ENCODE measurements at places on chromosomes 5 and 9.

DNA sequence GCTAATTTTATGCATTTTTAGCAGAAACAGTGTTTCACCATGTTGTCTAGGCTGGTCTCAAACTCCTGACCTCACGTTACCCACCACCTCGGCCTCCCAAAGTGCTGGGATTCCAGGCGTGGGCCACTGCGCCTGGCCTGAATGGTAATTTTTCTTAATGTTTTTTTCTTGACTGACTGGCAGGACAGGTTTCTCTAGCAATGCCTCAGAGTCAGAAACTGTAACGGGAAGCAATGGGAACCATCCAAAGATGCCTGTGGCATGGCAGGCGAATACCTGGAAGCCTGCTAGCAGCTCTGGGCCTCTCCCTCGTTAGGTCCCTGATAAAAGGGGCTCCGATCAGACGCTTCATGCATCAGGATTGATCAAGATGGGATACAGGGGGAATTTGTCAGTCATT is 639.2 kb downstream of the NR2F1-AS1 start:
- DNase-seq: no peak

- DNase-seq: no peak
Measured at GRCh38 chr5:14977058-14977685, 105.6 kb upstream of the ANKH start.

GRCh38 chr5:89343666-89344065 is 460.7 kb upstream of the MEF2C start:
- no peak for DNase-seq

- DNase-seq: no peak
Measured at GRCh38 chr9:98175028-98175569, 17.3 kb downstream of the CORO2A start.

GRCh38 chr5:127077366-127077765 is 4.1 kb upstream of the C5orf63 start:
- DNase-seq: no peak

DNA sequence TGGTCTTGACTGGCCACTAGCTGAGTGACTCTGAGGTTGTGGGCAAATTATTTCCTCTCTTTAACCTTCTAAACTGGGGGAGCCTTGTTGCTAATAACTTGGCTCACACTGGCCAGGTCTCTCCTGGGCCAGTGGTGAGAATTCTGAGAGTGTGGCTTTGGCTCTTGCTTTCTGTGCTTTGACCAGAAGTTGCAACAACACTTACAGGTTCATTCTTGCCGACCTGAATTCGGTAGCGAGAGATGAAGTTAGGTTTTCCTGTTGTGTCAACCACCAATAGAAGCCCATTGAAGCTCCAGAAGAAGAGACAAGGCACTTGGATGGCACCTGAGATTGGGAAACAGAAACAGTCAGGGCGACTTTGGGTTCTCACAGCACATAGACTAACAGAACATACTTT is 19.8 kb downstream of the FAXDC2 start:
- DNase-seq: no peak

DNA sequence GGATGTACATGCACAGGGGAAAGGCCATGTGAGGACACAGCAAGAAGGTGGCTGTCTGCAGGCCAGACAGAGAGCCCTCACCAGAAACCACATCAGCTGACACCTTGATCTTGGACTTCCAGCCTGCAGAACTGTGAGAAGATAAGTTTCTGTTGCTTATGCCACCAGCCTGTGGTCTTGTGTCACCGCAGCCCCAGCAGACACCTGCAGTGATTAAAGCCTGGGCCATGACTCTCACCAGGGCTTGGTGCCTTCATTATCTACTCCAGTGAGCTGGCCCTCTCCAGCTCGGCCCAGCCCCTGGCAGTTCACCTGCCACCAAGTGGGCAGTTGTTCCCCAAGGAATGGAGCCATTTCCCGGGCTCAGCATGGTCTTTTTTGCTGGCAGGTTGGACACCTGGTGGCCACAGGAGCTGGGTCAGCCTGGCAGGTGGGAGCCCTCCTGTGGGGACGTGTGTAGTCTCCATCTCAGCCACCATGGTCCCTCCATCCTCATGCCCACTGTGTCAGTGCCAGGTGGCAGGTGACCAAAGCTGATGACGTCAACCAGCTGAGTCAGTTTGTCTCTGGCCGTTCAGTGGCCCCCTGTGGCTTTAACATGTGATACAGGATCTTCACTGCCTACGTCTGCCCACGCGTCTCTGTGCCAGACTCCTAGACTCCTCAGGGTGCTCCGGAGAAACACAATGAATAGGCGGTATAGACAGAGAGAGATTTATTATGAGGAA is 99.9 kb upstream of the PPP1R26 start:
- no peak for DNase-seq

GRCh38 chr5:2675548-2675947 is 75.9 kb downstream of the IRX2 start:
- no peak for DNase-seq

GRCh38 chr5:142685418-142686209 is at the start of gene FGF1:
Gene FGF1 (minus strand): TSS chr5:142686090. CDS start chr5:142614127, 71,963 bp downstream.
- DNase-seq: peak; percentile 86

- DNase-seq: no peak
Measured at GRCh38 chr5:40834391-40834848, 602 bp downstream of the RPL37 start.

DNA sequence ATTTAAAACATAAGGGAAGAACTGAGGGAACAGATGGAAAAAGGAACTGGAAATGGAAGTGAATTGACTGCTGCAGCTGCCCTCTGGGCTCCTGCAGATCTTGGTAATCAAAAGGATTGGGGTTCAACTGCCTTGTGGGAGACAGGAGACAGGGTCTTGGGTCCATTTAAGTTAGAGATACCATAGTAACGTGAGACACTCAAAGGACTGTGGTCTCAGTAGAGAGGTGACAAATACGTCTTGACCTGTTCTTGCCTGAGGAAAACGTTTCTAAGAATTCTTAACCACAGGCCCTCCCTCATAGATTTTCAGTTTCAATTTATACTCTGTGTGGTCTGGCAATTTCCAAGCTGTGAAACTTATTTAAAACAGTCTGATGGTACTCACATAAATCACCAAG is 100.8 kb upstream of the DHFR start:
- no peak for DNase-seq

DNA sequence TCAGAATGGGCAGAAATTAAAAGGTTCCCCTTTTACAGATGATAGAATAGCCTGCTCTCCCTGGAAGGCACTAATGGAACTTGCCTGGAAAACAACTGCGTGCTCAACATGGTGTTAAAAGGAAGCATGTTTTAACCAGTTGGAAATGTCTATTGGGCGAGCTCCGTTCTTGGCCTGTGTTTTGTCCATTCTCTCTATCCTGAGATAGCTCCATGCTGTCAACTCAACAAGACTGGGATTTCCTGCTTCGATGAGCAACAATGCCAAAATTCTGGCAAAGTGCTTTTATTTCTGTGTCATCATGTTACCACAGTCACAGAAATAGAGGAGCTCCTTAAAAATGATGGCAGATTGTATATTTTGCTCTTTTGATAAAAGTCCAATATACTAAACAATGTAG is 198.3 kb downstream of the PLK2 start:
- DNase-seq: no peak

- no peak for DNase-seq
Measured at GRCh38 chr5:132204371-132205135, 23.1 kb downstream of the P4HA2 start.

- no peak for DNase-seq
Measured at GRCh38 chr5:151810897-151811296, 39.1 kb downstream of the G3BP1 start.

- no peak for DNase-seq
Measured at GRCh38 chr5:82100303-82101077, 128.7 kb downstream of the ATG10 start.

DNA sequence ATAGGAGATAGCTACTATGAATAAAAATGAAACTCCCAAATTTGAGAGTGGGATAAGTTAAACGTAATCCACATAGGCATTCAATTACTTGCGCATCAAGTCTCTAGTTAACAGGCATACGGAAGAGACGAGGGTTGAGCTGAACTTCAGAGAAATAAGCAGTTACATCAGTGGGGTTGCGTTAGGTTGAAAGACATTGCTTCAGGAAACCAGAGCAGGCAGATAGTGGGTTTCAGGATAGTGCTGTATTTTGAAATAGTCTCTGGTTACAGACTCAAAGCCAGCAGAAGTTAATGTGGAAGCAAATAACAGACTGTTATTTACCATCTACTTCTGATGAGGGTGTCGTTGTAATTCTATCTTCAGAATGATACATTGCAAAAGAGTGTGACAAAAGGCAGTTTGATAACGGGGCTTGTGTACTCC is 533.4 kb downstream of the PDE4D start:
- DNase-seq: no peak

DNA sequence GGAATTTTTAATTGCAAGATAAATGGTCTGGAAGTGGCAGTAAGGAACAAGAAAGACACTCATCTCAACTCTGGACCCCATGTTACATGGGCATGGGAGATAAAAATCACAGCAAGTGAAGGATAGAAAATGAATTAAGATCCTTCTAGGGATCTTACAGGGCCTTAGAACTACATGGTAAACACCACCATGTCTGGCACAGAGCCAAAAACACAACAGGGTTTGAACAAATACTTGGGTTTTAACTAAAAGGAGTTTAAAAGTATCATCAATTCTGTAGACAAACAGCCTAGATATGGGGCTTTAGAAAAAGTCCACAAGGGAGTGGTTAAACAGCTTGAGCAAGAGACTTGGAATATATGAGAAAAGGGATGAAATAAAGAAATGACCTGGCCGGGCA is 366.4 kb downstream of the ARL15 start:
- no peak for DNase-seq

- DNase-seq: no peak
Measured at GRCh38 chr9:128078504-128079434, 10.7 kb downstream of the SLC25A25 start.

- peak; percentile 24 for DNase-seq
Measured at GRCh38 chr9:5630081-5630507, 1.2 kb downstream of the RIC1 start.

- DNase-seq: no peak
Measured at GRCh38 chr9:123423311-123423640, 67.3 kb downstream of the CRB2 start.

- no peak for DNase-seq
Measured at GRCh38 chr5:41404757-41405156, 105.6 kb downstream of the PLCXD3 start.

- no peak for DNase-seq
Measured at GRCh38 chr9:124218987-124219461, 38.7 kb upstream of the NEK6 start.

- DNase-seq: no peak
Measured at GRCh38 chr5:181224390-181225229, 1.5 kb downstream of the TRIM41 start.

DNA sequence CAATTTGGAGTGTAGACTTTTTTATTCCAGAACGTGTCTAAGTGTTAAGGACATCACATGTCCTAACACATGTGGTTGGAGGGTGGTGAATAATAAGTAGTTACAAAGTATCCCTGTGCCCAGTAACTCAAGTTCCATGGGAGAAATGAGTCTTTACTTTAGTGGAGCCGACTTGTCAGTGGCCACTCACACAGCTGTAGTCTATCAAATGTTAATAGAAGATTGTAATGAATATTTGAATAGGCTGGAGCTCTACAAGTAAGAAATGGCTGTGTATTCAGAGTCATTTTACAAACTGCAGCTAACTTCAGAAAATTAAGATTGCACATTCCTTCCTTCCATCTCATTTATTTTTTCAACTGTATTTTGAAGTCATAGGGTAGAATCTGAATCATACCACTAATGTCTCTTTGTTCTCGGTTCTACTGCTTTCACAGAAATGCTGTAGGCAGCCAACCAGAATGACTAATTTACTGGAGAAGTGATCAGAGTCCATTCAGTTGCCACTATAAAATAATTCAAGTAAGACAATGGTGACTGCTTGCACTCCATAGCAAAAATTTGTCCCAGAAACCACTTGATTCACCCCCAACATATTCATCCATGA is 394.8 kb downstream of the NR2F1-AS1 start:
- no peak for DNase-seq

DNA sequence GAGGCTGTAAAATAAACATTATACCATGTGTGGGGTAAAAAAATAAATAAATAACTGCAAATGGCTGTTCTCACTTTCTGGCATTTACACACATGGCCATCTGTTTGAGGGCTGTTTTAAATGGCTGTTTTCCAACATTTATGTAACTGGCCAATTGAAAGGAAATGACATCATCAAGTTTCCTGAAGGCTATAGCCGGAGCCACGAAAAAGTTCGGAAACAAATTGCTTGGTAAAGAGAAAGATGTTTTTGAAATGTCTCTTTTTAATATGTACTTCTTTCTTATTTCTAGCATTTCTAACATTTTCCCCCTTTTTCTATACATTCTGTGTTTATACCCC is 95.4 kb upstream of the DAB2 start:
- DNase-seq: no peak

- no peak for DNase-seq
Measured at GRCh38 chr9:112037281-112038016, 137.6 kb downstream of the SUSD1 start.

DNA sequence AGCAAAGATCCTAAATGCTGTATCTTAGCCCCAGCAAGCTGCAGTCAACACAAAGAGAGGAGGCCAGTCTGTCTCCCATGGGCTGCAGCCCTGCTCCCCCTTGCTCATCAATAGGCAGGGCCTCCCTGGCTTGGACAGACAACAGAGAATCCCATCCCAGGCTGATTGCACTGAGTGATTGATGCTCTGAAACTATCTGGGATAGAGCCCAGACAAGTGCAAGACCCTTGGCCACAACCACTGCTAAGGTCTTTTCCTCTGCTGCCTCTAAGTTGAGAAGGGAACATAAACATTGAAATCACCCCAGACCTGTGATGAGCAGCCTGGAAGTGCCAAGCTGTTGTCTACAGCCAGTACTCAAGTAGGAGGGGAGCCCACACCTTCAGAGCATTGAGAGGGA is 661.0 kb upstream of the CDH18 start:
- no peak for DNase-seq

GRCh38 chr9:111427186-111427585 is 57.0 kb downstream of the ECPAS start:
- DNase-seq: no peak

DNA sequence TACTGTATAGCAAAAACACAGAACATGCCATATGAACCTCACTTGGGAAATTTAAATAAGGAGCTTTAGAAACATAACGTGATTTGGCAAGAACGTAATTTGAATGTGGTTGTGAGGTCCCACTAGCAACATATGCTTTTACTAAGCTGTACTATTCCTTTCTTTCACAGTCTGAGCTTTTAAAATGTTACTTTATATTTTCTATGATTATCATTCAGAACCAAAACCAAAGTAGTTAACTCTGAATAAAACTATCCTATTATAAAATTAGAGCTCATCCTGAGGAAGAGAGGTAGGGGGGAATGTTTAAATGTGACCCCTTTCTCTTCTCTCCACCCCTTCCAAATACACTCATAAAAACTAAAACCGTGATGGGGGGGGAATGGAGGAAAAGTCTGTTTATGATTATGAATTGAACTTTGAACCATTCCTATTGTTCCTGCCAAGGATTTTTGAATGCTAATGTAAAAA is 435.7 kb downstream of the NFIB start:
- DNase-seq: no peak

Measured in globus pallidus (tissue), 1 donor.